ENCODE measurements at places on chromosomes 11 and 22.

DNA sequence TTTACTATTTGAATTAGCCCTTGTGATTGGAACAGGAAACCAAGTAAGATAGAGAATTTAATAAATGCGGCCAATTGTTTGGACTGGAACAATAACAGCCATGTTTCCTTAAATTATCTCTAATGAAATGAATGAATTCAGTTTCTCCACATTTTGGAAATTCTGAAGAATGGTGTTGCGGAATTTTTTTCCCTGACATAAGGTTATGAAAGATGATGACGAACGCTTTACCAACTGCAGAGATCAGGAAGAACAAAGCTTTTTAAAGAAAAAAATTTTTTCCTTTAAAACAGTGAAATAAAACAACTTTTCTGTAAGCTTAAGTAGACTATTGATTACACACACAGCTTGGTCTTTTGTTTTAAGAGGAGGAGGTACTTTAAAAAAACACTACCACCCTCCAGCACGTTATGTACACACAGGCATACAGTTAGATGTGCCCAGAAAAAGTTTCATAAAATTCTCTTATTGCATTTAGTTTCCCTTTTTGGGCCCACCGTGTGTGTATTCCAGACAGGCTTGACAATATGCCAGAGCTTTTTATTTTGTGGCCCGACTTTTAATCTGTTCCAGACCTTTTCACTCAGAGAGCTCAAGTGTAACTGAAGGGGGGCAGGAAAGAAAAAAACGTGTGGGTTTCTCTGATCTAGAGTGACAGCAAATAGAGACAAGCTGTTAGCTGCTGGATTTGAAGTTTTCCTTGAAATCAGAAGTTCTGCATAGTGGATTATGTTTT lies 77.3 kb downstream of the YAP1 start:
- no peak for DNase-seq

- DNase-seq = no peak
These were observed 3.6 kb upstream of the UBXN1 start for GRCh38 chr11:62682518-62682917.

- no peak for DNase-seq
These were observed 79.6 kb upstream of the NECTIN1 start for GRCh38 chr11:119808407-119809185.

- no peak for DNase-seq
These were observed 642 bp upstream of the C11orf58 start for GRCh38 chr11:16737818-16738192.

- DNase-seq = no peak
These were observed 313.4 kb downstream of the BUD13 start for GRCh38 chr11:116459185-116460045.
